NCI-H187 (cell line): ENCODE measurements at places on chromosomes 3 and 15.

- DNase-seq, result no peak
Observed at GRCh38 chr3:105493305-105493892, 126.7 kb downstream of the ALCAM start.

- no peak for DNase-seq
Observed at GRCh38 chr15:96243701-96244100, 86.8 kb upstream of the NR2F2 start.

DNA sequence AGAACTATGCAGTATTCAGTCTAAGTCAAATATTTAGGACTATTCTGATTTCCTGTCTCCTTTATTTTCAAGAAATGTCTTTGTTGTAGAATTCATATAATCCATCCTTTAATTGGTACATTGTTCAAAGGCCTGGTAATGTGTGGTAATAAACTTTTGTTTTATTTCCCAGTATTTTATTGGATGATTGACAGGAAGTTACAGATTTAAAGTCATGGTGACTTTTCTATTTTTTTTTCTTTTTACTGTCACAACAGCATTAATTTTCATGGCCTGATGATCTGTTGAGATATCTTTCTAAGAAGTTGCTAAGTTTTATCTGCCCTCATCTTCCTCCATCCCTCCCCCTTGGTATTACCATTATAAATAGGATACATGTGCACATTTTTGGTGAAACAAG is 161.7 kb downstream of the PTPRG start:
- no peak for DNase-seq

DNA sequence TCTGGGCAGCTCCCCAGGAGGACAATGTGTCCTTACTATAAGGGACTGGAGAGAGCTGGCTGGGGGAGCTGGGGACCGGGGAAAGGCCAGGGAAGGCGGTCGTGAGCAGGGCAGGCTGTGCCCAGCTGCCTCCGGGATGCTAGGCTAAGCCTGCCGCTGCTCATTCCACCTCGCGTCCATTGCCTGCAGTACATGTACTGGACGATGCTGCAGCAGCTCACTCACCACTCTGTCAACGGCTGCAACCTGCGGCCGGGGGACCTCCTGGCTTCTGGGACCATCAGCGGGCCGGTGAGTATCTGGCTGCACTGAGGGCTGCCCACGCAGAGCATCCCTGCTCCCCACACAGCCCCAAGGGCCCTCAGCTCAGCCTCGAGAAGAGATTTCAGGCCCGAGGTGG is 27.1 kb downstream of the FAH start:
- DNase-seq, result no peak
